ENCODE measurements at places on chromosomes 13 and 19.

GRCh38 chr13:109412283-109412901, 374.0 kb downstream of the IRS2 start:
- DNase-seq, result no peak

DNA sequence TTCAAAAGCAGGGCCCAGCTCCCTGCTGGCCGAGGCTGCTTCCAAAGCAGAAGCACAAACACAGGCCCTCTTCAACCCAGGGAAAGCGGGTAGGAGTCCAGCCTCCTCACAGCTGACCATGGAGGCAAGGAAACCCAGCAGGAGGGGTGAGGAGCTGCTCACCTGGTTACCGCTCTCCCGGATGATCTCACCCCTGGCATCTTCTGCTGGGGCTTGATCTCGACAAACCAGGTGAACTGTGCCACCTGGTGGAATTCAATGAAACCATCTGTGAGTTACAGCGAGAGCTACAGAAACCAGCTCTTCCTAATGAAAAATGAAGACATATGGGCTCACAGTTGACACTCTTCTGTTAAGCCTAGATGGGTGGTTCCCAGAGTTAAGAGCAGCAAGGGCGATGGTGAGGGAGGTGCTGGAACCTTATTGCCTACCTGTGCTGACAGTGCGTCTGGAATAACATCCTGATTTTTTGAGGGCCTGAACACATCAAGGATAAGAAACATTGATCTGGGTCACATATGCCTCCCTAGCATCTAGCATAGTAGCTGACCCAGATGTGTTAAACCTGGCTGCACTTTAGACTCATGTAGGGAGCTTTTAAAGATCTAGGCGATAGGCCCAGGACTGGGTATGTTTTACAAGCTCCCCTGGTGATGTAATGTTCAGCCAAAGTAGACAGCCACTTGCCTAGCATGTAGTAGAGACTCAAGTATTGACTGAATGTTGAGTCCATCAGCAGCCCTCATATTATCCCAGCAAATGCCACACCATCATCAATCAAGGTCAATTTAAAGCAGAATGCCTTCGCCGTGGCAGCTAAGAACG, 6.1 kb downstream of the DHRS12 start:
- no peak for DNase-seq

- no peak for DNase-seq
Observed at GRCh38 chr13:19590423-19590822, 29.1 kb upstream of the TPTE2 start.

DNA sequence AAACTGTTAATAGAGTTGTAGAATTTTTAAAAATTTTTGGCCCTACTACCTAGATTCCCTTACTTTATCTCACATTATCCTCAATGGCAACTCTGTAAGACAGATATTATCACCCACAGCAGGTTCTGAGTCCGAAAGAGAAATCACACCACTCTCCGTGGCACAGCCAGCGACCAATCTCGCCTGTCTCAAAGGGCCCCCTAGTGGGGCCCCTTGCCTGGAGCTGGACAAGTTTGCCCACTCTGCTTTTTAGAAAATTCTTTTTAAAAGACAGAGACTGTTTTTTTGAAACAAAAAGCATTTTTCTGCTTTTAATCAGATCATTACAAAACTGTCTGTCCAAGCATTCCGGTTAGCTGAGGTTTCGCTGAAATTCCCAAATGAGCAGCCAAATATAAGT, 21.7 kb downstream of the PHF11 start:
- DNase-seq, result no peak

Measured in stimulated activated CD4-positive, alpha-beta T cell treated with anti-CD3 and anti-CD28 coated beads, Interleukin-12 subunit alpha, Interleukin-12 subunit beta, amount 100 ng/mL, for 48 hours (primary cell).